ENCODE measurements at places on chromosomes 6 and 20. TPM values are rescaled to one million over a fixed set of nuclear protein-coding genes. Genes with fewer than 3 reads are reported as not detected.

NQO2 gene
- 61.6 TPM for total RNA-seq

RPN2 gene
- 264 TPM for total RNA-seq

LGSN gene
- total RNA-seq: not detected

ADGB gene
- total RNA-seq: not detected

MEI4 gene
- total RNA-seq: not detected

POU5F1 gene
- not detected for total RNA-seq

Measured in A172 (cell line).